ENCODE measurements at places on chromosomes 6 and 20. TPM values are rescaled to one million over a fixed set of nuclear protein-coding genes. Genes with fewer than 3 reads are reported as not detected.

Gene NHSL1
- total RNA-seq = 45.9 TPM

Gene USP49
- 2.9 TPM for total RNA-seq

Gene STMND1
- total RNA-seq = not detected

Gene SPATS1
- total RNA-seq = not detected

Gene CASS4
- total RNA-seq = under 0.01 TPM

Gene EPHA7
- 0.40 TPM for total RNA-seq

Gene STMN3
- total RNA-seq = 6.1 TPM

Gene MOCS1
- 10.5 TPM for total RNA-seq

Gene MPC1
- total RNA-seq = 31.3 TPM

Gene HECA
- 27.3 TPM for total RNA-seq

Gene ELMO2
- 37.1 TPM for total RNA-seq

Gene MLN
- total RNA-seq = not detected

Gene DSP
- 0.22 TPM for total RNA-seq

Gene UFL1
- total RNA-seq = 33.1 TPM

Gene SLC22A1
- not detected for total RNA-seq

Gene MTFR2
- total RNA-seq = 9.0 TPM

Gene ZNF217
- total RNA-seq = 33.1 TPM

Gene RBM24
- total RNA-seq = 4.8 TPM

Gene RAD21L1
- total RNA-seq = 0.07 TPM

Gene ADGRF4
- total RNA-seq = not detected
